ENCODE measurements at places on chromosomes 7 and 10.

- DNase-seq: no peak
Measured at GRCh38 chr7:68362745-68363518, 1235.3 kb upstream of the AUTS2 start.

GRCh38 chr10:60389413-60390025 is at the start of gene ANK3:
Gene ANK3, minus strand, starts transcription at chr10:60389875. Its CDS starts 337 bp downstream, at chr10:60389538.
- no peak for DNase-seq

DNA sequence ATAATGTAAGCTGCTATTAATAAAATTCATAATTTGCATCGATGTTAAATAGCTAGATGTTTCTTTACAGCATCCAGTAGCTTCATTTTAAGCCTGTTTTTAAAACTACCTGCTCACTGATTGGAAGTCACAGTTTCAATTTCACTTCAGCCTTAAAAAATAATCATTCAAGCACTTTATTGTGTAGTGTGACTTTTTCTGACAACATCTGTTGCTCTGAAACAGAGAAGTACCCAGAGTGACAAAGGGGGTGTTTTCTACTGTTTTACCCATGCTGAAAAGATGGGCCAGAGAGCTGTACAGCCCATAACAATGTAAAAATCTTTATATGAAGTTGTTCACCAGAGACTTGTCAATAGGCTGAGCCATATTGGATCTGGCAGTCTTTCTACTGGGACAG is 437.2 kb downstream of the MDFIC start:
- DNase-seq: no peak

DNA sequence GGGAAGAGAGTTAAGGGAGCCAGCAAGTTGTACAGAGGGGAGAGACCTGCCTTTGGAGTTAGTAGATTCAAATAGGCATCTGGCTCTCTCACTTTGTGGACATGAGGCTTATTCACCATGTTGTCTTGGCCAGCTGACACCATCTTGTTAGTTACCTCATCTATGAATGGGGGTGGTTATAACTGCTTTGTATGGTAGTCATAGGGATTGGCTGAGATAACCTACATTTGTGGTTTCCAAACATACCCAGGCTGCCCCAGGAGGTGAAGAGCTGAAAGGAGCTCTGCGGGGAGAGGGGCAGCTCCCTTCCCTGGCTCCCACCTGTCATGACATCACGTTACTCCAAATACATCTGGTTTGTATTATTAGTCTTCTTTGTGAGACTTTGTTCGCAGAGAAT is 393.3 kb upstream of the AUTS2 start:
- DNase-seq: no peak

DNA sequence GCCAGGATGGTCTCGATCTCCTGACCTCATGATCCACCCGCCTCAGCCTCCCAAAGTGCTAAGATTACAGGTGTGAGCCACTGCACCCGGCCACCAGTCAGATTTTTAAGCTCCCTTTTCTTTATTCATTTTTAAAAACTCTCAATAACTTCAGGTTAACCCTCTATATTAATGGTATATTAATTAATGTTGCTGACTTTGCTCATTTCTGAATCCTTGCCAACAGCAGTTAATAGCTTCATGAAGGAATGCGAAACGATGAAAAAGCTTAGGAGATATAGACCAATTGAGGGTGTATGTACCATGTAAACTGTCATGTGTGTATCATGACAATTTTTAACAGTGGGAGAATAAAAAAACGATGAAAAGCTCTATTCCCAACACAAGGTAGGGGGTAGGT is 27.5 kb downstream of the PNPLA8 start:
- no peak for DNase-seq

DNA sequence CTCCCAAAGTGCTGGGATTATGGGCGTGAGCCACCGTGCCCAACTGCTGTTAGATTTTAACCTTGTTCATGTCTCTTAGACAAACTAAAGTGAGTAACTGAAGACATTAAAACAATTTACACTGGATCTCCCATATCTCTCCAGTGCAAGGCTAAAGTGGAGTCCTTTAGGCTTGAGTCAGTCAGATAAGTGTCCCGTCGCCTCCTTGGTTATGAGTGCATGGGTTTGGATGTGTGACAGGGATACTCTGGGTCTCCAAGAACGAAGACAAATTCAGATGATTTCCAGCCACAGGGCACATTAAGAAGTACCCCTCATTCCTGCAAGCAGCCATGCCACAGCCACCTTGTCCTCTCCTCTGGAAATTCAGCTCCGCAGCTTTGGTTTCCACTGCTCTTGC is 66.1 kb upstream of the PDZD8 start:
- no peak for DNase-seq

- no peak for DNase-seq
Measured at GRCh38 chr10:65943451-65943850, 982.4 kb upstream of the LRRTM3 start.

DNA sequence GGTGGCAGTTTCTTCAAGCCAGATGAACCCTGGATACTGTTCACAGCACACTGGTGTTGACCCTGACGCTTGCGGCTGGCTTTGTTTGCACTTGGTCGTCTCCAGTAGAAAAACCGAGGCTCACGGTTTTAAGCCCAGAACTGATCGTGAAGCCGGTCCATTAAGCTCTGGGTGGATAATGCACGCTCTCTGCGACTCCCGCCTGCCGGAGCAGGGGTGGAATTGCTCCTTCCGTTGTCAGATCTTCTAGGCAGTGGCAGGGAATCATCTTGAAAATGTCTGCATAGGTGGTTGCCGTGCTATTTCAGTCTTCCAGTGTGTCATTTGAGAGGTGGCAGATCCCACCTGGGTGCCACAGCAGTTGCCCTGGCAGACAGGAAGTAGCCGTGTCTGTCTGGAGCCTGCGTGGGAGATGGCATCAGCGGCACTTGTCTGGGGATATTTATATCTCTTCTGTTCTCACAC is 35.9 kb upstream of the AP5Z1 start:
- DNase-seq: peak; percentile 48

GRCh38 chr10:63155388-63156020 is 22.4 kb downstream of the NRBF2 start:
- DNase-seq: peak; percentile 49

DNA sequence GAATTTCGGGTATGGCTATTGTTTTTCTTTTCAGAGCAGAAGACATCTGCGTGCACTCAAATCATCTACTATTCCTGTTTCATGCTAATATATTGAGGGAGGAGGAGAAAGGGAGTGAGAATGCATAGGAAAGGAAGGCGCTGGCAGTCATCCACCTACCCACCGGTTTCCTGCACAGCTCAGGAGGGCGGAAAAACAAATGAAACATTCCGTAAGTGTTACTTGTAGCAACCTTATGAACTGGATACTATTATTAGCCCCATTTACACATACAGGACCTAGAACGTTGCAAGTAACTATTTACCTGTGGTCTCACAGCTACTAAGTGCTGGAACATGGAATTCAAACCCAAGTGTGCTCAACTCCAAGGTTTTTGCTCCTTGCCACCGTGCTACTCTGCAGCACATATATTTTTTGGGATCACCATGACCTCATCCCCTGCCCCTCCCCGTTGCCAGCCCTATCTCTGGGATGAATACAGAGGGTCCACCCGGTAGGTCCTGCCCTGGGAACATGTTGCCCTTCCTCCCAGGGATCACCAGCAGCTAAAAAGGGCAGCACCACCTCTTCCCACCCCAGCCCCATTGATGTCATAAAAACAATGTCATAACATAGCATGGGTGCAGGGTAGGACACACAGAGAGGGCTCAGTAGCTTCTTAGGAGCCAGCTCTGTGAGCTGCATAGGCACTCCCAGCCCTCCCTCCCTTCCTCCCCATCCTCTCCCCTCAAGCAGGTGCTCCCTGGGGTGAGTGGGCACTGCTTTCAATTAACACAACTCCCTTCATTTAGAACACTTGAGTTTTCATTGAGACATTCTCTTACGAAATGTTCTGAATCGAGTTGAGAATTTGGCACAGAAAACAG is 16.9 kb downstream of the GFRA1 start:
- no peak for DNase-seq

- DNase-seq: no peak
Measured at GRCh38 chr10:68175949-68176348, 56.0 kb downstream of the ATOH7 start.

DNA sequence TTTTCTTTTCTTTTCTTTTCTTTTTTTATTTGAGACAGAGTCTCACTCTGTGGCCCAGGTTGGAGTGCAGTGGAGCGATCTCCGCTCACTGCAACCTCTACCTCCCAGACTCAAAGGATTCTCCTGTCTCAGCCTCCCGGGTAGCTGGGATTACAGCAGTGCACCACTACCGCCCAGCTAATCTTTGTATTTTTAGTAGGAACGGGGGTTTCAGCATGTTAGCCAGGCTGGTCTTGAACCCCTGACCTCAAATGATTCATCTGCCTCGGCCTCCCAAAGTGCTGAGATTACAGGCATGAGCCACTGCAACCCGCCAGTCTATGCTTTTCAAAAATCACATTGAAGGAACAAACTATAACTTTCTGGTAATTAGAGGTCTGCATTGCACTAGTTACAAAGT is 2.4 kb downstream of the USP6NL start:
- no peak for DNase-seq

DNA sequence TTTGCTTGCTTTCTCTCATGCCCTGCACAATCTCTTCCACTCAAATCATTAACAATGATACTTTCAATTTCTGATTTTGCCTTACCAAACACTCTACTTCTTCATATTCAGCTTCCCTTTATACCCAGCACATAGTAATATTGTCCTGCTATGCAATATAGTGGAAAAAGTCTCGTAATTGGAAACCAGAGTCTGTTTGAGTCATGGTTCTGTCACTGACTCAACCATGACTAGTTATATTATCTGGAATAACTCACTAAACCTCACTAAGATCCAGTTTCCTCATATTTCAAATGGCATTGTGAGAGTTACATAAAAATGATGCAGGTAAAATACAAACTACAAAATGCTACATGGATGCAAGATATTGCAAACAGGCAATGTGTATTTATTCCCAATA is 98.5 kb upstream of the LRRTM3 start:
- DNase-seq: no peak

- no peak for DNase-seq
Measured at GRCh38 chr7:7002418-7003062, 176.5 kb upstream of the CCZ1B start.

GRCh38 chr7:99305473-99306260 is 20.0 kb upstream of the ARPC1A start:
- DNase-seq: no peak

- DNase-seq: peak; percentile 50
Measured at GRCh38 chr10:822661-823367, 108.7 kb downstream of the LARP4B start.

DNA sequence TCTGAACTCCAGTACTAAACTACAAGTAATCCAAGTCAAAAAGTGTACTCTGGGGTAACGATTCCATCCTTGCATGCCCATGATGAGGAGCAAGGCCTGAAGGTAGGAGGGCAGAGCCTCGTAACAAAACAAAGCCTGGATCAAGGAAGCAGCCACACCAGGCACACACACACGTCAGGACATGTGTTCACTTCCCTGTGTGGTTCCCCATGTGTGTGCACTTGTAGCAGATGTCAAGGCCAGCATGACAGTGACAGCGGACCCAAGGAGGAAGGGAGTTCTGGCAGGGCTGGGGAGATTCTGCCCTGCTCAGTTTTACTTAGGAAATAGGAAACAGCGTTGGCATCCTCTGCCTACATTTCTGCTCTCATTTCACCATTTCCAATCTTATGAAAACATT is 92.8 kb downstream of the ALOX5 start:
- DNase-seq: peak; percentile 82

GRCh38 chr10:123639131-123639530 is 27.0 kb upstream of the GPR26 start:
- DNase-seq: no peak

DNA sequence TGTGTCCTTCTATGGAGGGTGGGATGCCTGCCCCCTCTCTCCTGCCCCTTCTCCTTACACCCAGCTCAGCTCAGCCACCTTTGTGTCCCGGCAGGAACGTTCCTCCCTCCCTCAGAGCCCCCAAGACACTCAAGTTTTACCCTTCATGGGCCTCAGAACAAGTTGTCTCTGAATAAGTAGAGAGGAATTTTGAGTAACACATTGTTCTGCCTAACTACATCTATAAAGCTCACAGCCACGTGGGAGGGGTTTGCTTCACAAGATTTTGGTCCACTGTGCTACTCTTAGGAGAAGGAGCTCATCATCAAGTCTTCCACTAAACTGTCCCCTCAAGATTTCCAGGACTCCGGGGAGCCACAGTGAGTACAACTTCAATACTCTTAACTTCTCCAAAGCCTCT is 51.6 kb upstream of the ZNF32 start:
- no peak for DNase-seq

DNA sequence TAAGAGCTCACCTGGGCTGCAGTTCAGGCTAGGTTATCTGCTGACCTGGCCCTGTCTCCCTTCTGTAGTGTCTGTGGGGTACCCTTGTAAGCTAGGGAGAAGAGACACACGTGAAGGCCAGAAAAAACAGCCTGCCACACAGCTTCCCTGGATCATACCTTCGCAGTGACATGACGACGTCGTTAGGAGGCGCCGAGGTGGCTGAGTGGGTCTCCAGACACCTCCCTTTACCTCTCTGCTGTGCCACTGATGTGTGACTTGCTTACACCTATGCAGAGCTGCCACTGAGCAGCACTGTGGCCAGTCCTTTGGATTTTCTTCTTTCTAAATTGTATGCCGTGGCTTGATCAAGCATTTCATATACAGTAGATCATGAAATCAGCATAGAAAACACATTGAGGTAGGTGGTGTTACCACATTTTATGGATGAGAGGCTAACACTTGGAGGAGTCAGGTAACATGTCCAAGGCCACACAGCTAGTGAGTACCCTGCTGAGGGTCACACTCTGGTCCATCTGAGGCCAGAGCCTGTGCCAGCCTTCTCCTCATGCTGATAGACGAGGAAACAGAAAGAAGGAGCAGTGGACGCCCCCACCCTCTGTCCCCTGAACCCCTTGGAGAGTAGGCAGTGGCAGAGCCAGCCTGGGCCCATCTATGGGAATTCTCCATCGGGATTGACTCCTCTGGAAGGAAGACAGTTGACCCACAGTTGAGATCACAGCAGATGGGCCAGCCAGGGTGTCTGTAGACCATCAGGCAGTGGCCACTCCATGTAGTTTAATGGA is 23.1 kb downstream of the HTRA1 start:
- DNase-seq: no peak

GRCh38 chr7:20158684-20159083 is 58.5 kb downstream of the MACC1 start:
- DNase-seq: no peak

DNA sequence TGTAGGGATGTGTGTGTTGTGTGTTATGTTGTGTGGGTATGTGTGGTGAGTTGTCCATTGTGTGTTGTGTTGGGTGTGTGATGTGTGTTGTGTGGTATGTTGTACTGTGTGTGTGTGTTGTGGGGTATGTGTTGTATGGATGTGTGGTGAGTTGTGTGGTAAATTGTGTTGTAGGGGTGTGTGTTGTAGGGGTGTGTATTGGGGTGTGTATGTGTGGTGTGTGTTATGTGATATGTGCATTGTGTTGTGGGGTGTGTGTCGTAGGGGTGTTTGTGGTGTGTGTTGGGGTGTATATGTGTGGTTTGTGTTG is 97.8 kb upstream of the PODXL start:
- DNase-seq: no peak

DNA sequence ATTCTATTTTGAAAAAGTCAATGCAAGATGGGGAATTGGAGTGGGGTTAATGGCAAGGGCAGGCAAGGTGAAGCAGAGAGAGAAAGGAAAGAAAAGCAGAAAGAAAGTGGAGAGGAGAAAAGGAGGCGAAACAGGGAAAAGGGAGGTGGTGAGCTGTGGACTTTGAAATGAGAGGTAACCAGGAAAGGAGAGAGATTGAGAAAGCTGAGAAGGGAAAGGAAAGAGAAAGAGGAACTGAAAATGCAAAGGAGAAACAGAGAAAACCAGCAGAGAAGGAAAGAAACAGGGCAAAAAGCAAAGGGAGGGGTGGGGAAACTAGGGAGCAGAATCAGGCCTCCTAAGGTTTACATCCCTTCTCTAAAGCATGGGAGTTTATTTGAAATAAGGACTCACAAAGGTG is 72.5 kb upstream of the TPK1 start:
- no peak for DNase-seq

Data from suppressor macrophage treated with lipopolysaccharide for 1 hour (primary cell).